ENCODE measurements at places on chromosomes 13 and 19.

DNA sequence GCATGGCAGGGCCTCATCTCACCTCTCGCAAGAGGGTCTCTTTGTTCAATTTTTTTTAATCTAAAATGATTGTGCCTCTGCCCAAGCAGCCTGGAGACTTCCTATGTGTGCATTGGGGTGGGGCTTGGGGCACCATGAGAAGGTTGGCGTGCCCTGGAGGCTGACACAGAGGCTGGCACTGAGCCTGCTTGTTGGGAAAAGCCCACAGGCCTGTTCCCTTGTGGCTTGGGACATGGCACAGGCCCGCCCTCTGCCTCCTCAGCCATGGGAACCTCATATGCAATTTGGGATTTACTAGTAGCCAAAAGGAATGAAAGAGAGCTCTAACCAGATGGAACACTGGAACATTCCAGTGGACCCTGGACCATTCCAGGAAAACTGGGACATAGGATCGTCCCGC lies 8.0 kb downstream of the FXYD3 start:
- DNase-seq: no peak

DNA sequence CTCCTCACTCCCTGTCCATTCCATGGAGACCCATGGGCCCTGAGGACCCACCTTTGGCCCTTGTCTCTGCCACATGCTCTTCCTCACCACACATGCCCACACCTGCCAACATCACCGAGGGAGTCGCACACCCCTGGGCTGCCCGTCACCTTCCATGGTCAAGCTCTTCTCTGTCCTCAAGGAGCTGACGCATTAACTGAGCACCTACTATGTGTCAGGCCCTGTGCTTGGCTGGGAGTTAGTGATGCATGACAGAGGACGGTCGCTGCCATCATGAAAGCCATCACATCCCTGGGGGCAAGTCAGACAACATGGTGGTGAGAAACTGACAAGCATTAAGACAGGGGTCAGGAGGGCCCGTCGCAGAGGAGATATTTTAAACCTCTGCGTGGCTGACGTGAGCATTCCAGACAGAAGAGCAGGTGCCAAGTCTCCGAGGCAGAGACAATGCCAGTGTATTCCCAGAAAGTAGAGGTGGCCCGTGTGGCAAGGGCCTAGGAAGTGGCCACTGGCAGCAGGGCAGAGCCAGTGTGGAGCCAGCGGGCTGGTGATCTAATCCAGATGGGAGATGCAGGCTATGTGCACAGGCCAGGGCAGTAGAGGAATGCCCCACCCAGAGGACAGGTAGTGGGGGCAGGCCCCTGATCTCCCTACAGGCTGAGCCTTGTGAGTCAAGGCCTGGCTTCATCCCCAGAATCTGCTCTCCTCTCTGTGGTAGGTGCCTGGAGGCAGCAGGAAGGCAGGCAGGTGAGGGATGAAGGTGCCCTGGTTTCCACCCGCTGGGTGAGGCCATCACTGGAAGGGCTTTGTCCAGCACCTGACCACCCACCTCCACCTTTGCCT lies 21.2 kb downstream of the ELAVL1 start:
- DNase-seq: no peak

DNA sequence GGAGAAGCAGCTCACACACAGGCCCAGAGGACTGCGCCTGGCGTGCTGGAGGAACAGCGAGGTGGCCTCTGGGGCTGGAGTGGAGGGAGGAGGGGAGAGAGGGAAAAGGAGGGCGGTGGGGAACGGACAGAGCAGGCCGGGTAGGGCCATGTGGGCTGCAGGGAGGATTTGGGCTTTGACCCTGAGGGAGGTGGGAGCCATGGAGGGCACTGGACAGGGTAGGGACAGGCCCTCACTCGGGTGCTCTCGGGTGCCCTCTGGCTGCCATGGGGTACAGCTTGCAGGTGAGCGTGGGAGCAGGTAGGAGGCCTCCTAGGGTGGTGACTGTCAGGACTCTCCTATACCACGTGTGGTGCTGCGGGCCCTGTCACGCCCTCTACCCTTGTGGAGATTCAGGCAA lies 22.8 kb downstream of the PLIN4 start:
- no peak for DNase-seq

- no peak for DNase-seq
Measured at GRCh38 chr13:33548069-33548468, 262.5 kb upstream of the STARD13 start.

DNA sequence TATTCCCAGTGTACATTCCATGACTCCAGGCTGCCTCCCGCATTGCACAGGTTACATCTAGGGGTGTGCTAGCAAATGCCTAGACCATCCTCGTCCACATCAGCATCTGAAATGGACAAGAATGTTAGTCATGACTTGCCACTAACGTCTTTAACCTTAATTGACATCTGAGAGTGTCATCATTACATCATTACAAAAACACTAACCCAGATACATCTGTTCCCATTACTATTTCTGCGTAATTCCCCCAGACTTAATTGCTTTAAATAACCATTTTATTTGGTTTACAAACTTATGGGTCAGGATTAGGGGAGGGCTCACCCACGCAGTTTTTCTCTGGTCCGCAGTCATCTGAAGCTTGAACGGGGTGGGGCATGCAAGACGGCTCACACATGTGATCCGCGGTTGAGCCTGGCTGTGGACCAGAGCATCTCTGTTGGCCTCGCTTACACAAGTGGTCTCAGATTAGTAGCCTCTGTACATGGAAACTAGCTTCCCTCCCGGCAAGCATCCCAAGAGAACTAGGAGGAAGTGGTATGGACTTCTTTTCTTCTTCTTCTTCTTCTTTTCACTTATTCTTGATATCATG lies 15.9 kb downstream of the KL start:
- no peak for DNase-seq

- no peak for DNase-seq
Measured at GRCh38 chr19:1690699-1691307, 38.4 kb upstream of the TCF3 start.

DNA sequence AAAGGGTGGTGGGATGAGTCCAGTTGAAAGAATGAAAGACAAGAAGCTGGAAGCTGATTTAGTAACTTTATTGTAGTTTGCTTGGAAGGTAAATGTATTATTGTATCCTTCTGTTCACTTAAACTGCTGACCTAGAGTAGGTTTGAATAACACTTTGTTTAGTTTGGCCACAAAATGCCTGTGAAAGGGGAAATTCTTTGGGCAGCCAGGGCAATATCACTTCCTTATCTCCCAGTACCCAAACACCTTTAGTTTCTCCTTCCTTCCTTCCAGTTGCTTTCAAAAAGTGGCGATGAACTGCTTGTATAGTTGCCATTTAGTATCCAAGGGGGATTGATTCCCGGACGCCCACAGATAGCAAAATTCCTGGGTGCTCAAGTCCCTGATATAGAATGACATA lies 120.1 kb downstream of the PAN3 start:
- DNase-seq: no peak

DNA sequence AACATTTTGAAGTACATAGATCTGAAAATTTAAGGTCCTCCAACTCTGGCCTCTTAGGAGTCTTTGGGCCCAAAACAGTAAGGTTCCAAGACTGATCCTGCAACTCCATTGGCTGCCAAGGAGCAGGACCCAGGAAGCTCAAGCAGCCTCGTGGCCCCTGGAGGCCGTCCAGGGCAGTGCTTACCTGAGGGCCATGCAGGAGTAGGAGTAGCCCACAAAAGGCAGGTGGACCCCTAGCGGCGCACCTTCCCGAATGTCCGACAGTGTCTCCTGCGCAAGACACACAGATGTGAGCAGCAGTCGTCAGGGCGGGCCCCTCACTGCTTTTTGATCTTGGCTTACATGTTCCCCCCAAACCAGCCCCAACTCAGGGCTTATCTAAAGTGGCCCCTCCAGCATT lies 5.7 kb upstream of the SIX5 start:
- no peak for DNase-seq

Measured in HFFc6 (cell line).